ENCODE measurements at places on chromosomes 5 and 9.

DNA sequence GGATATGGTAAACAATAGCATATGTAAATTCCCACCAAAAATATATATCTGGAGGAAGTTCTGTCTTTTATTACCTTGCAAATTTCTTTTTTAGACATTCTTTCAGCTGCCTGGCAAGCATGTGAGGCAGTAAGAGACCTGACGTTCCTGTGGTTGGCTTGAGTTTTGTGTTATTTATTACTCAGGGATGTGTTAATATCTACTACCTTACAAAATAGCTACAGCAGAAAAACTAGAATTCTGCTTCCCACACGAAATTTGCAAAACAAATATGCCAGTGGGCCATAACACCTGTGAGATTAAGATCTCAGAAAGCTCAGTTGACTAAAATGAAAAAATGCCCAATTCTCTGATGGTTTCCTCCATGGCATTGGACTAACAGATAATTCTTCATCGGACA lies 274.2 kb downstream of the TMEM167A start:
- no peak for DNase-seq

- DNase-seq = no peak
Measured at GRCh38 chr9:89477811-89478630, 19.9 kb downstream of the SEMA4D start.

GRCh38 chr5:134543820-134544614 lies 18.5 kb downstream of the JADE2 start:
- no peak for DNase-seq

DNA sequence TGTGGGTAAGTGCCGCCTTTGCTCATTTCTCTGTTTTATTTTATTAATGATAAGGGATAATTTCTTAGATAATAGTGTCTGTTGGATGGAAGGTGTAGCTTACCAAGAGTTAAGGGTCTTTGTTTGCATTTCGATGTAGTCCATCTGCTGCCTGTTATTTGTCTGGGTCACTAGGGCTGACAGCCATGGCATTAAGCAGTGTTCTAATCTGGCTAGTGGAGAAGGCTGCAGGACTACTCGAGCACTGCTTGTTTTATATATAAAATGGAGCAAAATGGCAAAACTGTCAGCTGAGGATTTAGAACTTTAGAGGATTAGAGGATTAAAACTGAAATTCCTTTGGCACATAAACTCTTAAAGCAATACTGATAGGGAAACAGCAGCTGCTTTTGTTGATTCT lies 67.5 kb downstream of the C7 start:
- no peak for DNase-seq

GRCh38 chr5:30099634-30100033 lies 1093.9 kb upstream of the CDH6 start:
- no peak for DNase-seq

GRCh38 chr5:73201547-73202513 lies 28.8 kb downstream of the TMEM174 start:
- DNase-seq = peak; percentile 89

Measured in ureter (tissue), 1 donor.